Stimulated activated CD4-positive, alpha-beta T cell treated with anti-CD3 and anti-CD28 coated beads, Interleukin-1b, Interleukin-23, amount 100 ng/mL, for 48 hours (primary cell): ENCODE measurements at places on chromosomes 16 and 17.

DNA sequence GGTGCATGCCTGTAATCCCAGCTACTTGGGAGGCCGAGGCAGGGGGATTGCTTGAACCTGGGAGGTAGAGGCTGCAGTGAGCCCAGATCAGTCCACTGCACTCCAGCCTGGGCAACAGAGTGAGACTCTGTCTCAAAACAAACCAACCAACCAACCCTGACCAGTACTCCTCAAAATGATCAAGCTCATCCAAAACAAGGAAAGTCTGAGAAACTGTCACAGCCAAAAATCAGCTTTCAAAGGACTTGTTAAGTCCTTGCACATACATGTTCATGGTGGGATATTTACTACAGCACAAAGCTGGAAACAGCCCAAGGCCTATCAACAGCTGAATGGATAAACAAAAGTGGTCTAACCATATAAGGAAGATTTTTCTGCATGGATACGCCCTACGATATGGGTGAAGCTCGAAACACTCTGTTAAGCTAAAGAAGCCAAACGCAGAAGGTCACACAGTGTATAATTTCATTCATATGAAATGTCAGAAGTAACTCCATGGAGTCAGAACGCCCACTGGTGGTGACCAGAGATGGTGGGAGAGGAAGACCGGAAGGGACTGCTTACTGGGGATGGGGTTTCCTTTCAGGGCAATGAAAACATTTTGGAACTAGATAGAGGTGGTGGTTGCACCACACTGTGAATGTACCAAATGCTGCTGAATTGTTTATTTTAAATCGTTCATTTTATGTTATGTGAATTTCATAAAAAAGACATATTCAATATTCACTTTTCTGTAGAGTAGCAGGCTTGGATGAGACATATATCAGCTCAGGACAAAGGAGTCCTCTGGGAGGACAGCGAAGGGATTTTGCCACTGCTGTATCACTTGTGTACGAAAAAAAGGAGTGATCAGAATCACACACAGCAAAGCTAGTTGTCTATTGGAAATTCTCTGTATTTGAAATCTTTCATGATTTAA, 17.7 kb downstream of the CCL17 start:
- no peak for DNase-seq

DNA sequence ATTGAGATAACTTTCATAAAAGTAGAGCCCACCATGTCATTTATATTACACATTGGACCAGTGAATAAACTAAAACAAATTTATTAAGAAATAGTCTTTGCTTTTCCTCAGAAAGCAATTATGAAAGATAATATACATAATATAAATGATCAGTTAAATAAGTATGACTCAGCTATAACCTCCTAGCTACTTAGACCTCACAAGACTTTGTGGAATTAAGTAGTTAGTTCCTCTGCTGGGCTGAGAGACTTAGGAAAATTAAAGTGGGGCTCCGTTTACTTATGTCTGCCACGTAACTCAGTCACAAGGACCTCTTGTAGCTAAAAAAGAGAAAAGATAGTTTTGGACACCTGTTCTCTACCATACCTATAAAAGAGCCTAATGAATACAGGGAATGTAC, 76.9 kb downstream of the MRTFB start:
- DNase-seq = no peak

GRCh38 chr16:72404299-72404698, 232.3 kb upstream of the PMFBP1 start:
- DNase-seq = no peak

DNA sequence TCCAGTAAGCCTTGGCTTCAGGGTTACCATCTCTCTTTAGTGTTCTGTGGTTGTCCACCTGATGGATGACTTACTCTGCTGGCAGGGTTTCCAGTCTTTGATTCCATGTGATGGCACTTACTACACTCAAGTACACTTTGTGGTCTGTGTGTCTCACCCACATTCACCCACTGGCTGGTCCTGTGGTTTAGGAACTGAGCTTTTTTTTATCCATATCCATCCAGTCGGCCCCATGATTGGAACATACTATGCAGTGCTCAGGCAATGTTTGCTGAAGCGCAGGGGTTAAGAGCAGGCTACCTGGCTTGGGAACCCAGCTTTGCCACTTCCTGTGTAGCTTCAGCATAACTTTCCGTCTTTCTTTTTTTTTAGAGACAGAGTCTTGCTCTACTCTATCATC, 2.8 kb upstream of the FUS start:
- DNase-seq = peak; percentile 59

- DNase-seq = peak; percentile 11
These were observed at the start of gene NGFR for GRCh38 chr17:49494986-49495841. TSS of gene NGFR (plus strand) at chr17:49495293. CDS start at chr17:49495418, 125 bp downstream.

- peak; percentile 40 for DNase-seq
These were observed 1.8 kb upstream of the CBX1 start for GRCh38 chr17:48102798-48103715.

DNA sequence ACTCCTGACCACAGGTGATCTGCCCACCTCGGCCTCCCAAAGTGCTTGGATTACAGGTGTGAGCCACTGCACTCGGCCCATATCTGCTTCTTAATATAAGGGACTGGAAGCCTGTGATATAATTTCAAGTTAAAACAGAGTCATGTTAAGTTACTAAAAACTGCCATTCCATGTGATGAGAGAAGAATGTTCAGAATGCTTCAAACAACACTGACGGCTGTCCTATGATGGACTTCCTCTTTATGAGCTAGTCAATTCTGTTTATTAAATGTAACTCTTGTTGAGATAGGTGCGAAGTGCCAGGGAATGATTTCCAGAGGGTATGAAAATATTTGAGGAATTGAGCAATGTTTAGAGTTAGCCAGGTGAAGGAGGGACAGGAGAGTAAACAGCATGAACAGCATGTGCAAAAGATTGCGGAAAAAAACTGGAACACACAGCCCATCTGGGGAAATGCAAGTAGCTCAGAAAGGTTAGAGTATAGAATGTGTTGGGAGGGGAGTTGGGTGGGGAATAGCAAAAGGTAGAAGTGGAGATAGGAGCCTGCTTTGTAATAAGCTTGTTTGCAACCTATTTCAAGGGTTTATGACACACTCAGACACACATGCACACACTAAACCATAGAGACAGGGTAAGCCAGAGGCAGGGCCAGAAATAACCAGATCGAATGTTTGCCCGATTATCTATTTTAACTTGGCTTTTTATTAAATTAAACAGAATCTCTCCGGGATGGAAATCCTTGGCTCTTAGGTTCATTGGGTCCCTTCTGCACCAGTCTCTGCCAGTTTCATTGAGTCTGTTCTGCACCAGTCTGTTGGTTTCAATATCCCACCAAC, 135.6 kb upstream of the COX10 start:
- no peak for DNase-seq

- DNase-seq = no peak
These were observed 7.0 kb downstream of the CASKIN1 start for GRCh38 chr16:2189252-2189893.
